ENCODE measurements at places on chromosomes 11 and 22.

DNA sequence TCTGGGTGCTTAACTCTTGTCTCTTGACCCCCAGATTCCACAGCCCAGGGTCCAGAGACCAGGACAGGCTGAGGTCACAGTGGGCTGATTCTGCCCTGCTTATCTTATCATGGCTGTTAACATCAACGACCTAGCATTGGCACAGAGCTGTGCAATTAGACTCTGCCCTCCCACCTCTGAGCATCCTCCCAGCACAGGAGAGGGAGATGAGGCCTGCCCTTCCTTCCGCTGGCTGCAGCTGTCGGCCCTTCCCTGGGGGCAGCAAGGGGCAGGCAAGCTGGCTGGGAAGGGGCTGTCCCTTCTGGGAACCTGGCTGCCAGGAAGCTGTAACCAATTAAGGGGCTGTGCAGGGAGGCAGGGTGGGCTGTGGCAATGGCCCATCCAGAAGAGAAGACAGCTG lies 22.5 kb downstream of the LRRC10B start:
- DNase-seq = no peak

DNA sequence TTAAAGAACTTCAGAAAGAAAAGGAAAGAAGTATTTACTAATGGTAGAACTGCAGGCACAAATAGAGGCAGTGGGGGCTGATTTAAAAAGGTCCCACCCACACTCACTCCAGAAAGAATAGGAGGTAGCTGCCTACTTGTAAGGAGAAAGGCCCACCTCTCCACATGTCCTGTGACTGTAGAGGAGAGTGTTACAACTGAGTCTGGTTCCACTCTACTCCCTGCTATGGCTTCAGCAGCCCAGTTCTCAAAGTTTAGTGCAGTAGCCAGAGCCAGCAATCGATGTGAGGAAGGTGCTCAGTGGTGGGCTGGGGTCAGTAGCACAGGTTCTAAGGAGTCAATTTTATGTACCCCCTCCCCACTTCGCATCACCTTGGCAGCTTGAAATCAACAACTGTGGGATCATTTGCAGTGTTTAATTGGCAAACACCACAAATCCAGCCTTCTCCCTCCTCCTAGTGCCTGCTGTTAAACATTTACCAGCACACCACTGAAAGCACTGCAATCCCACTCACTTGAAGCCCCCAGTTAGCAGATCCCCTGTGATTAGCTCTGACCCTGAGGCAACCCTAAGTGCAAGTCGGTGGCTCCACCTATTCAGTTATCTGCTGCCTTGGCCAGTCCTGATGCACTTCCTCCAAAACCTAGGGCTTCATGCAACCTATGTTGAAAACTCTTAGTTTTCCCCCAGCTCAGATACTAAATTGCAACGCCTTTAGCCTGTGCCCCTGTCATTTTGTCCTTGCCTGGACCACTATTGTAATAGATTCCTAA lies 146.6 kb downstream of the BBOX1 start:
- DNase-seq = no peak

DNA sequence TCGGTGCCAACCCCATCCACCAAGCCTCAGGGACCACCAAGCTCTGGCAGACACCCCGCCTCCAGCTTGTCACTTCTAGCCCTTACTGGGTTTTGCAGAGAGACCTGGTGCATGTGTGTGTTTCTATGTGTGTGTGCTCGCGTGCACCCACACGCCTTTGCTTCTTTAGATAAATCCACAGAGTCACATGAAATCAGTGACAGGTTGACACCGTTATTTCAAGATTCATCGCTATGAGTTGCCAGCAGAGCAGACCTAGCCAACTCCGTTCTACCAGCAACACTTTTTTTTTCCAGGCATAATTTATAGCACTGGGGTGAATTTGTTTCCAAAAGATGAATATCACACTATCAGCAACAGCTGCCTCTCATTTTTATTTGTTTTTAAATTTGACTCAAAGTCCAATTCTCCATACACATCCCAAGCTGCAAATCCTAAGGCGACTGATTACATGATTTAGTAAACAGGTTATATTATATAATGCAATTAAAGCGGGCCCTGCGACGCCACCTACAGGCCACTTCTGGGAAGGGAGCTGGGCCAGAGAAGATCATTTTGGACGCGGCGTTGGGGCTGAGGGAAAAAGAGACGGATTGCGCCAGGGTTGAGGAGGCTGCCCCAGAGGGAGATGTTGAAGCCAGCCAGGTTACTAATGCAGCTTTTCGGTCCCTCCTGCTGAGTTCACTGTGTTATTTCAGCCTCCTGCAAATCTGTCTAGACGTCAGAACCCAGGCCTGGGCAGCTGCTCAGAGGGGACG lies 150.5 kb downstream of the FEZ1 start:
- DNase-seq = peak; percentile 30

- DNase-seq = peak; percentile 12
Measured at GRCh38 chr22:20781272-20781990, 7.5 kb downstream of the SERPIND1 start.

DNA sequence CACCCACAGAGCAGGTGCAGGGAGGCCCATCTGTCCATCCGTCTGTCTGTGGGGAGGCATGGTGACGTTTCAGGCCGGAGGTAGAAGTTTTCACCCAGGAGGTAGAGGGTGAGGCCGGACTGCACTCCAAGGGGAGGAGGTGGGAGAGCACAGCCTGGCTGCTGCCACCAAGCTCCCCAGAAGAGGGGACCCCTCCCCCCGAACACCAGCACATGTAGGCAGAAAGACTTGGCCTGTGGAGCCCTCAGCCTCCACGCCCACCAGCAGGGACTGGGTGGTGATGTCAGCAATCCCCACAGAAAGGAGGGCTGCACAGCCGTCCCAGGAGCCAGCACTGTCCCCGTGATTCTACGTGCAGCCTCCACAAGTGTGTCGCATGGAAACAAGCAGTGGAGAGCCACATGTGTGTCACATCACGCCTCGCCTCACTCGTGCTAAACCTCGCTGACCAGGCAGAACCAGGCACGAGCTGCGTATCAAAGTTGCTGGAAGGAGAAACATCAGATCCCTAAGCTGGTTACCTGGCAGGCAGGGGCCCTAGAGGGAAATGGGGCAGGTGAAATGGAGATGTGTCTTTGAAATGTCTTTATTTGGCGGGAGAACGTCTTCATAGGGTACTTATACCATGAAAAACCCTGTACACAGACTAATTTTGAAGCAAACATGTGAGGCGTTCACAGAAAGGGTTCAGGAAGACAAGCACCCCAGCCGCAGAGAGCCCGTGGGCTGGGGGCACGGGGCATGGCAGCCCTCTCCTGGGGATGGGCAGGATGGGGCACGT lies 49.1 kb downstream of the CDKN1C start:
- DNase-seq = no peak

GRCh38 chr22:37184380-37184755 lies 3.7 kb downstream of the C1QTNF6 start:
- no peak for DNase-seq

- DNase-seq = no peak
Measured at GRCh38 chr22:30829901-30830550, 135.4 kb downstream of the OSBP2 start.

GRCh38 chr11:61362542-61362875 lies 335 bp downstream of the TMEM138 start:
- peak; percentile 40 for DNase-seq
